ENCODE measurements at places on chromosomes 16 and 17. TPM values are rescaled to one million over a fixed set of nuclear protein-coding genes. Genes with fewer than 3 reads are reported as not detected.

TMEM235 gene
- not detected for total RNA-seq

CTRB1 gene
- total RNA-seq, result 31,003 TPM

GRCh38 chr16:69620573-69620972 lies 54.8 kb downstream of the NFAT5 start:
- no peaks in the 10 kb centered on the region for H3K36me3 ChIP-seq
- DNase-seq, result no peak
- H3K27ac ChIP-seq, result no peak overlapping the region
- peaks cover 17% of the 10 kb centered on the region for H3K4me1 ChIP-seq
- H3K4me3 ChIP-seq, result no peak overlapping the region

- DNase-seq, result no peak
- H3K4me3 ChIP-seq, result no peak overlapping the region
- no peaks in the 10 kb centered on the region for H3K36me3 ChIP-seq
- H3K4me1 ChIP-seq, result peaks cover 31% of the 10 kb centered on the region
Measured at GRCh38 chr17:43367737-43368242, 31.0 kb upstream of the ARL4D start.

- H3K4me3 ChIP-seq, result no peak overlapping the region
- no peak overlapping the region for H3K27ac ChIP-seq
- peaks cover 5% of the 10 kb centered on the region for H3K4me1 ChIP-seq
- H3K27me3 ChIP-seq, result no peaks in the 10 kb centered on the region
- no peak for DNase-seq
- no peaks in the 10 kb centered on the region for H3K36me3 ChIP-seq
Measured at GRCh38 chr16:10838621-10839278, 20.2 kb upstream of the TVP23A start.

DNA sequence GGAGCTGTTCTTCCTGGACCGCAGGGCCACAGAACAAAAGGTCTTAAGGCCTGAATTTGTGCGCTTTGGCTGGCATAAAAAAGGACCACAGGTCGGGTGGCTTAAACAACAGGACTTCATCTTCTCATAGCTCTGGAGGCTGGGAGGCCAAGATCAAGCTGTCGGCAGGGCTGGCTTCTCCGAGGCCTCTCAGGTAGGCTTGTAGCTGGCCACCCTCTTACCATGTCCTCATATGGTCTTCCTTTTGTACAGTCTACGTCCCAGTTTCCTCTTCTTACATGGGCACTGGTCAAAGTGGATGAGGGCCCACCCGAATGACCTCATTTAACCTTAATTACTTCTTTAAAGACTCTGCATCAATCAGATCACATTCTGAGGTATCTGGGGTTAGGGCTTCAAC lies 257.6 kb downstream of the CBLN1 start:
- no peaks in the 10 kb centered on the region for H3K4me1 ChIP-seq
- DNase-seq, result no peak
- no peaks in the 10 kb centered on the region for H3K27me3 ChIP-seq
- no peak overlapping the region for H3K4me3 ChIP-seq
- no peaks in the 10 kb centered on the region for H3K36me3 ChIP-seq
